Astrocyte (in vitro differentiated cells and primary cell): ENCODE measurements at places on chromosomes 7 and 10.

DNA sequence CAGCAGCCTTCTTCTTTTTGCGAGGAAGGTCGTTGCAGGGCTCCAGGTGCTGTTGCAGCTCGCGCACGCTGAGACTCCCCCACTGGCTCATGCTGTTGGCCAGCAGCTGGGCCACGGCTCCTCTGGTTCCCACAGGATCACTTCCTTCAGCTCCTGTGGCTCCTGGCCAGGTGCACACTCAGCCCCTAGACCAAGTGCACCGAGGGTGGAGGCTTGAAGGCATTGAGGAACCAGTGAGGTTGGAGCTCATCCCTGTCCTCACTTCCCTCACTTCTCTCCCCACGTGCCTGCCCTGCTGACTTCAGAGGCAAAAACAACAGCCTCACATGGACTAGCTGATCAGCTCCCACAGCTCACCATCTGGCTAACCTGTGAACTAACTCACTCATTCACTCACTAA lies 46.2 kb upstream of the ADRB1 start:
- no peak for DNase-seq

GRCh38 chr10:12614177-12614995 lies 265.0 kb downstream of the CAMK1D start:
- no peak for DNase-seq

GRCh38 chr10:121926671-121927317 lies 1.0 kb downstream of the ATE1 start:
- peak; percentile 14 for DNase-seq

- peak; percentile 18 for DNase-seq
Measured at GRCh38 chr7:77353407-77353721, 62.8 kb downstream of the GSAP start.

GRCh38 chr7:112103246-112103645 lies 103.0 kb downstream of the DOCK4 start:
- peak; percentile 44 for DNase-seq

GRCh38 chr10:79300711-79301110 lies 46.6 kb upstream of the PPIF start:
- DNase-seq: no peak

- DNase-seq: peak; percentile 52
Measured at GRCh38 chr10:110324201-110324804, 19.6 kb upstream of the SMNDC1 start.
